Esophagus squamous epithelium (tissue), 5 donors: ENCODE measurements at places on chromosomes 3 and 15.

DNA sequence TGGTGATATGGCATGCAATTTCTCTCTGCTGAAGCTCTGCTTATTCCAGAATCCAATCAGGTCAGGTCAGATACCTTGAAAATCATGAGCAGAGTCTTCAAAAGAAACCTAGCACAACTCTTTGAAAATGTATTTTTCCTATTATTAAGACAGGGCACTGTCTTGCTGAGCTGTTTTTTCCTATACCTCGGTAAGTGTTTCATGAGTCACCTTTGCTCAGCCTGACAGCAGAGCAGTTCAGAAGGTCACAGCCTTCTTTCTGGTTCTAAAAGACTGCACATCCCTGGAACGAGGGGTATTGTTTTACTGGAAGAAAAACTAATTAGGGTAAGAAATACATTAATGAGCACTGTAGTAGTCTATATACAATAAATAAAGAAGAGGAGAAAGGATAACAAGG lies 422.0 kb downstream of the SOX2 start:
- H3K36me3 ChIP-seq, result no peaks in the 10 kb centered on the region
- H3K27ac ChIP-seq, result peak overlapping the region; percentile 11
- H3K4me3 ChIP-seq, result no peak overlapping the region
- no peaks in the 10 kb centered on the region for H3K4me1 ChIP-seq
- H3K27me3 ChIP-seq, result no peaks in the 10 kb centered on the region

DNA sequence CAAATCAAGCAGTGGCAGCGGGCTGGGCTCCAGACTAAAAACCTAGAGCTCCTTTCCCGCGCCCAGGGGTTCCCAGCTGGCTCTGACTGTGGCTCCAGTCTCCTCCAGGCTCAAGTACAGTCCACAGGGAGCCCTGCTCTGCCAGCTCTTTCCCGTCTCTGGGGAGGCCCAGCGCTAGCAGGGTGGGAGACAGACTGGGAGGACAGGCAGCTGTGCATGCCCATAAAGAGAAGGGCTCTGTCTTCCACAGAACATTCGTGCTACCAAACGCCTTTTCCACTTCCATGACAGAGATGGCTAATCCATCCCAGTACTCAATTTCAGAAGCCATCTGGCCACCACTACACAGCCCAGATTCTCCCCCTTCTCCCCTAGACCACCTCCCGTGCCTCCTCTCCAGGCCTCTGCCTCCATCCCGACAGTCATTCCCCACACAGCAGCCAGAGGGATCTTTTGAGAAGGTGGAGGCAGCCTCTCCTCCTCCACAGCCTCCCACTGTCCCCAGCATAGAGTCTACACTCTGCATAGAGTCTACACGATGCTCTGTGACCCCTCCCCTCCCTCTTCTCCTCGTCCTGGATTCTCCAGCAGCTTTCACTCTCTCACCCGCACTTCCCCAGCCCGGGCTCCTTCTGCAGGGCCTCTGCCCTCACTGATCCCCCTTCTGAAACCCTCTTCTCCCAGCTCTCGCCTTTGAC lies 6.8 kb upstream of the DUSP7 start:
- no peak overlapping the region for H3K4me3 ChIP-seq
- peak overlapping the region; percentile 72 for H3K27ac ChIP-seq
- H3K27me3 ChIP-seq, result no peaks in the 10 kb centered on the region
- DNase-seq, result no peak
- no peaks in the 10 kb centered on the region for H3K36me3 ChIP-seq

DNA sequence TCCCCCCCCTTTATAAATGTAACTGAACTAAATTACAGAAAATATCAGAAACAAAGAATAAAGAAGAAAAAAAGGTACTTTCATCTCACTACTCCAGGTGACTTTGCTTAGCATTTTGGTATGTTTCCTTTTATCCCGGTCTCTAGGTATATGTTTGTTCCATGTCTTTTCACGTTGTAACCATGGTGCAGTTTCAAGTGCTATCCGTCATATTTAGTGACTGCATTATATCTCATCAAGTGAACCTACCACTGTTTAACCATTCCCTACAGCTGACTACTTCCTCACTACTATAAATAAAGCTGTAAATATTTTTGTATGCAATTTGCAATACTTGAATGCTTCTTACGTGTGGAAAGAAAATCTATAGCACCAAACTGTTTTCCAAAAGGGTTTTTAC lies 2.2 kb downstream of the BTBD1 start:
- peak overlapping the region; percentile 74 for H3K4me3 ChIP-seq
- H3K27ac ChIP-seq, result peak overlapping the region; percentile 86
- H3K27me3 ChIP-seq, result no peaks in the 10 kb centered on the region
- peaks cover 5% of the 10 kb centered on the region for H3K36me3 ChIP-seq

- DNase-seq, result no peak
- H3K27me3 ChIP-seq, result no peaks in the 10 kb centered on the region
- no peak overlapping the region for H3K27ac ChIP-seq
- peaks cover 12% of the 10 kb centered on the region for H3K36me3 ChIP-seq
- no peak overlapping the region for H3K4me3 ChIP-seq
These were observed 282.0 kb upstream of the TPM1 start for GRCh38 chr15:62760538-62760937.

GRCh38 chr15:38154837-38155236 lies 97.8 kb upstream of the SPRED1 start:
- H3K4me3 ChIP-seq, result no peak overlapping the region
- no peaks in the 10 kb centered on the region for H3K36me3 ChIP-seq
- DNase-seq, result no peak
- no peaks in the 10 kb centered on the region for H3K27me3 ChIP-seq
- no peaks in the 10 kb centered on the region for H3K4me1 ChIP-seq
- no peak overlapping the region for H3K27ac ChIP-seq

DNA sequence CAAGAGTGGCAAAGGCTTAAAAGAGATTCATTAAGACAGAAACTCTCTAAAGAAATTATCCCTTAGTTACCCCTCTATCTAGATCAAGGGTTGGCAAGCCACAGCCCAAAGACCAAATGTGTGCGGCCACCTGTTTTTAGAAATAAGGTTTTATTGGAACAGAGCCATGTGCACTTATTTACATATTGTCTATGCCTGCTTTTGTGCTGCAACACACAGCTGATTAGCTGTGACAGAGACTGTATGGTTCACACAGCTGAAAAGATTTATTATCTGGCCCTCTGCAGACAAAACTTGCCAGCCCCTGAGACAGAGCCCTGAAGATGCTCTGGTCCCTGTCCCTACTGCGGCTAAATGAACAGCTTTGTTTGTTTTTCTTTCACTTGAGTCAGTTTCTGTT lies 88.1 kb downstream of the ADAMTS9 start:
- no peaks in the 10 kb centered on the region for H3K27me3 ChIP-seq
- H3K27ac ChIP-seq, result no peak overlapping the region
- no peak overlapping the region for H3K4me3 ChIP-seq
- H3K4me1 ChIP-seq, result no peaks in the 10 kb centered on the region
- H3K36me3 ChIP-seq, result no peaks in the 10 kb centered on the region
- DNase-seq, result no peak

- H3K27me3 ChIP-seq, result no peaks in the 10 kb centered on the region
- peaks cover 8% of the 10 kb centered on the region for H3K4me1 ChIP-seq
- H3K36me3 ChIP-seq, result no peaks in the 10 kb centered on the region
- H3K27ac ChIP-seq, result peak overlapping the region; percentile 81
- no peak for DNase-seq
- peak overlapping the region; percentile 47 for H3K4me3 ChIP-seq
These were observed 1.8 kb downstream of the GASK1A start for GRCh38 chr3:42980909-42981308.

DNA sequence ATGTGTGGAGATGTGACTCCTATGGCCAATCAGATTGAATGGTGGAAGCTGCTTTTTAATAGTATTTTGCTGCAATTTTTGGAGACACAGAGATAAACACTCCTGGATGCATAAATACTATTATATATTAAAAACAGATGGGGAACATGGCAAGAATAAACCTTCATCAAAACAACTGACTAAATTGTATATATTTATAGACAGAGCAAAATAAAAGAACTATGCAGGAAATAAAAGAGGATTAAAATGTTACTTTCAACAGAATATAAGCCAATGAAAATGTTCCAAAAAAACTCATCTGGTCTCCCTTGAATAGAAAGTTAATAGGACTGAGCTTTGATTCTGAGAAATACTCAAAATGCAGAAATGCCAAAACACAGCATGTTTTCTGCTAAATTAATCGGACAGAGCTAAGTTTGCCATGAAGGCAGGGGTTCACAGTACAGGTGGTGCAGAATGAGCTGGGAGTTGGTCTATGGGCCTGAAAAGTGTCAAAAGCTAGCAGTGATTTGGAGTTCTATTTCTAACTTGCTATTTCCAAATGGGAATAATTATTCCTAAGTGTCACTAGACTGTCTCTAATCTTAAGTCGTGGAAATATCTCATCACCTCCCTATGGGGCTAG lies 227.2 kb downstream of the CNTN3 start:
- H3K27ac ChIP-seq, result no peak overlapping the region
- H3K4me3 ChIP-seq, result no peak overlapping the region
- no peaks in the 10 kb centered on the region for H3K27me3 ChIP-seq
- no peaks in the 10 kb centered on the region for H3K4me1 ChIP-seq
- no peak for DNase-seq

GRCh38 chr15:28021281-28022039 lies 77.7 kb downstream of the OCA2 start:
- no peak for DNase-seq
- H3K27me3 ChIP-seq, result no peaks in the 10 kb centered on the region

DNA sequence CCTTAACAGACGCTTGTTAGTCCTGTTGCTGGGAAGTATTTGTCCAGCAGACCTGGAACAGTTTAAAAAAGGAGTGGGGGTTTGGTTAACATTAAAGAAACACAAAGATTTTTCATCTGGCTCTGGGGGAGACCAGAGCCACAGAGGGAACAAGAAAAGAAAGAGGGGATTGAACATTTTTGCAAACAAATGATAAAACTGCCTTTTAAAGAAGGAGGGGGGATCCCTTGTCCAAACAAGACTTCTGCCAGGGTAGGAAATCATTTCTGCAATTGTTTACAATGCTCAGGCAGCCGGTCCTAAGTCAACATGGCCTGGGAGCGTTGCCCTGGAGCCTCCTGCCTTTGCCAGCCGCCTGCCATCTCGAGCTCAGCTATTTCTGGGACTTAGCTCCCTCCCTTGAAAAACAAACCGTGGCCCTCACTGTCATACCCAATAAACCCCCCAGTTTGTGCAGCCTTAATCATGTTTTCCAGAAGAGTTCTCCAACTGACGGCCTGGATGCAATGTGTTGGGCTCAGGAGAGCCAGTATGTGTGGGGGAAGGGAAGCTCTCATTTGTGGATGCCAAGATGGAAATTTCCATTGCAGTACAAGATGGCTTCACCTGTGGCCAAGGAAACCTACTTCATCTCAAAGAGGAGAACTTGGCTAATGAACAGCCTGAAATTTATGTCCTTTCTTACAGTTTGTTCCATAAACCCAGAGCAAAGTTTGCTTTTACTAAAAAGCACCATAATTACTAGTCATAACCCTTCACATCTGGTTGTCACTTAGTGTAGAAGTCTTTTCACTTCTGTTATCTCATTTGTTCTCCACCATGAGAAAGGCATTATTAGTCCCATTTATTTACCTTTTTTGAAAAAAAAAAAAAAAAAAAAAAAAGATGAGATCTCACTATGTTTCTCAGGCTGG lies 75.9 kb upstream of the RNU6-1 start:
- H3K27ac ChIP-seq, result peak overlapping the region; percentile 4
- no peaks in the 10 kb centered on the region for H3K4me1 ChIP-seq
- H3K4me3 ChIP-seq, result no peak overlapping the region
- no peaks in the 10 kb centered on the region for H3K36me3 ChIP-seq

DNA sequence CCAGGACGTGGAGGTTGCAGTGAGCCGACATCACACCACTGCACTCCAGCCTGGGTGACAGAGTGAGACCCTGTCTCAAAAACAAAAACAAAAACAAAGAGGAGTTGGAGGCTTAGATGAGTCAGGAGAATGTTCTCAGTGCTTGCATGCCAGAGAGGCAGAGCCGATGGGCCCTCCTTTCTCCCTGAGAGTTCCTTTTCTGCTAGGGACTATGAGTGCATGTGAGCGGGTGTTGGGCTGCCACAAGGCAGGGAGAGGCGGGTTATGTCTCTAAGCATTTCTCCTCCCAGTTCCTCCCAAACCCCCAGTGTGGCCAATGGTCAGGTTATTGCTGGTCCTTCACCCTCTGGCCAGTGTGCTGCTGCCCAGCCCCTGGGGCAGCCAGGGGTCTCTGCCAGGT lies 45.1 kb downstream of the RTP1 start:
- H3K36me3 ChIP-seq, result no peaks in the 10 kb centered on the region
- no peaks in the 10 kb centered on the region for H3K27me3 ChIP-seq
- no peak overlapping the region for H3K4me3 ChIP-seq
- DNase-seq, result no peak
- H3K27ac ChIP-seq, result no peak overlapping the region
- peaks cover 15% of the 10 kb centered on the region for H3K4me1 ChIP-seq

GRCh38 chr3:43036621-43037423 lies 57.7 kb downstream of the GASK1A start:
- no peaks in the 10 kb centered on the region for H3K36me3 ChIP-seq
- no peak for DNase-seq
- no peak overlapping the region for H3K27ac ChIP-seq
- no peaks in the 10 kb centered on the region for H3K27me3 ChIP-seq

GRCh38 chr3:172379372-172379771 lies 68.9 kb downstream of the GHSR start:
- no peak for DNase-seq
- H3K27ac ChIP-seq, result no peak overlapping the region
- no peak overlapping the region for H3K4me3 ChIP-seq
- no peaks in the 10 kb centered on the region for H3K27me3 ChIP-seq
- H3K36me3 ChIP-seq, result peaks cover 10% of the 10 kb centered on the region

DNA sequence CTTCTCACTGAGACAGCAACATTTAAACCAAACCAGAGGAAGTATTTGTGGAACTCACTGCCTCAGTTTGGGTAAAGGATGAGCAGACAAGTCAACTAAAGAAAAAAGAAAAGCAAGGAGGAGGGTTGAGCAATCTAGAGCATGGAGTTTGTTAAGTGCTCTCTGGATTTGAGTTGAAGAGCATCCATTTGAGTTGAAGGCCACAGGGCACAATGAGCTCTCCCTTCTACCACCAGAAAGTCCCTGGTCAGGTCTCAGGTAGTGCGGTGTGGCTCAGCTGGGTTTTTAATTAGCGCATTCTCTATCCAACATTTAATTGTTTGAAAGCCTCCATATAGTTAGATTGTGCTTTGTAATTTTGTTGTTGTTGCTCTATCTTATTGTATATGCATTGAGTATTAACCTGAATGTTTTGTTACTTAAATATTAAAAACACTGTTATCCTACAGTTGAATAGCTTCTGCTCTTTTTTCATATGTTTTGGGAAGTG lies 23.3 kb downstream of the CLDN18 start:
- no peak overlapping the region for H3K27ac ChIP-seq
- H3K4me3 ChIP-seq, result no peak overlapping the region
- no peaks in the 10 kb centered on the region for H3K27me3 ChIP-seq
- no peaks in the 10 kb centered on the region for H3K4me1 ChIP-seq
- no peaks in the 10 kb centered on the region for H3K36me3 ChIP-seq

- peaks cover 36% of the 10 kb centered on the region for H3K4me1 ChIP-seq
- no peak overlapping the region for H3K4me3 ChIP-seq
- H3K36me3 ChIP-seq, result no peaks in the 10 kb centered on the region
These were observed 152.6 kb downstream of the GREM1 start for GRCh38 chr15:32870240-32871033.

GRCh38 chr15:101121511-101122090 lies 130.2 kb downstream of the CHSY1 start:
- no peaks in the 10 kb centered on the region for H3K27me3 ChIP-seq
- no peaks in the 10 kb centered on the region for H3K36me3 ChIP-seq
- peak overlapping the region; percentile 64 for H3K27ac ChIP-seq
- peak overlapping the region; percentile 26 for H3K4me3 ChIP-seq
- no peak for DNase-seq
- peaks cover 10% of the 10 kb centered on the region for H3K4me1 ChIP-seq

- H3K27me3 ChIP-seq, result no peaks in the 10 kb centered on the region
- H3K36me3 ChIP-seq, result peaks cover 38% of the 10 kb centered on the region
- peak overlapping the region; percentile 83 for H3K27ac ChIP-seq
- H3K4me3 ChIP-seq, result peak overlapping the region; percentile 95
These were observed 738 bp downstream of the COMMD2 start for GRCh38 chr3:149751551-149751950.
